ENCODE measurements at places on chromosomes 7 and 10. TPM values are rescaled to one million over a fixed set of nuclear protein-coding genes. Genes with fewer than 3 reads are reported as not detected.

Gene LGI1
- 0.31 TPM for polyA plus RNA-seq

Gene PON1
- polyA plus RNA-seq, result 2.1 TPM

Gene FRAT1
- 1.7 TPM for polyA plus RNA-seq

Gene ACTL6B
- polyA plus RNA-seq, result 2.5 TPM

Gene FBH1
- polyA plus RNA-seq, result 68.0 TPM

Gene LIPJ
- not detected for polyA plus RNA-seq

Gene PIP
- not detected for polyA plus RNA-seq

Gene PYROXD2
- 2.6 TPM for polyA plus RNA-seq

Gene NACAD
- 4.9 TPM for polyA plus RNA-seq

Gene SPDYE6
- polyA plus RNA-seq, result not detected

Gene ATG9B
- 3.2 TPM for polyA plus RNA-seq

Gene NRG3
- polyA plus RNA-seq, result 1.9 TPM

Gene UCMA
- polyA plus RNA-seq, result 18.7 TPM

Gene WDR86
- polyA plus RNA-seq, result 9.1 TPM

Gene LBX1
- polyA plus RNA-seq, result not detected
